Peyer's patch (tissue), 4 donors: ENCODE measurements at places on chromosomes 6 and 20. TPM values are rescaled to one million over a fixed set of nuclear protein-coding genes. Genes with fewer than 3 reads are reported as not detected.

DNA sequence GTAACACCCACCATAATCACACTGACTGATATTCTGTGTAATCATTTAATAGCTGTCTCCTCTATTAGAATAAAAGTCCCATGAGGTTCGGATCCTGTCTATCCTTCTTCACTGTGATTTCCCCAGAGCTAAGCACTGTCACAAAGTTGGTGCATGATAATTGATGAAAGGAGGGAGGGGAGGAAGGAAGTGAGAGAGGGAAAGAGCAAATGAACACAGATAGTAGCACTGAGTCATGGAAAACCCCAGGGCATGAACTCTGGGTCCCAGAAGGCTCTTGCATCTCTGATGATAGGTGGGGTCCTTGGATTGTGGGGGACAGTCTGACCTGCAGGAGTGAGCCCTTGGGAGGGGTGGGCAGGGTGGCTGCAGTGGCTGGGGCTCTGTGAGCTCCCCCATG lies 294.1 kb downstream of the LRFN2 start:
- DNase-seq: no peak

DNA sequence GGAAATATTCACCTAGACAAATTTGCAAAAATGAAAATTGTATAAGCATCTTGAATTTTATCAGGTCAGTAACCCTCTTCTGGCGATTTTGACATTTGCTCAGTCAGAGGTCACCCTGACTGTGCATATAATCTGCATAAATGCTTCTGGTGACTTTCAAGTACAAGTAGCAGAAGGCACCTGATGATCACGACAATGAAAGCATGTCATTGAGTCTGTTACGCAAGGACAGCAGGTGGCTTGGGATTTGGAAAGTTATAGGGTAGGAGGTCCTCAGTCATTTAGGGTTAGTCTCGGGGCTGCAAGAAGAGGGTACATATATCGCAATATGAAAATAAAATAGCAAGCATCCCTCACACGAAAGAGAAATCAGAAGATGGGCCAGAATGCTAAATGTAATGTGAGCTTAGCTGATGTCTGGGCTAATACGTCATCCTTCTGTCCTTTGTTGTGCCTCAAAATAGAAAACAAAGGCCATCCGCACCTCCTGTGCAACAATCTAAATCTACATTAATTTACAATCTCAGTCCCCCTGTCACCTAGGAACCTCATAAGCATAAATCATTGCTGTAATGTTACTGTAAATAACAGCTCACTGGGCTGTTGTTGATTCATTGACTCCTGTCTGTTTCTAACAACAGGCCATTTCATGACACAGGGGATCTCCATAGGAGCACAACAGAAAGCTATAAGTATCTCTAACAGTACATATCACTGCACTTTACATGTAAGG lies 155.2 kb upstream of the RSPO3 start:
- DNase-seq: no peak

DNA sequence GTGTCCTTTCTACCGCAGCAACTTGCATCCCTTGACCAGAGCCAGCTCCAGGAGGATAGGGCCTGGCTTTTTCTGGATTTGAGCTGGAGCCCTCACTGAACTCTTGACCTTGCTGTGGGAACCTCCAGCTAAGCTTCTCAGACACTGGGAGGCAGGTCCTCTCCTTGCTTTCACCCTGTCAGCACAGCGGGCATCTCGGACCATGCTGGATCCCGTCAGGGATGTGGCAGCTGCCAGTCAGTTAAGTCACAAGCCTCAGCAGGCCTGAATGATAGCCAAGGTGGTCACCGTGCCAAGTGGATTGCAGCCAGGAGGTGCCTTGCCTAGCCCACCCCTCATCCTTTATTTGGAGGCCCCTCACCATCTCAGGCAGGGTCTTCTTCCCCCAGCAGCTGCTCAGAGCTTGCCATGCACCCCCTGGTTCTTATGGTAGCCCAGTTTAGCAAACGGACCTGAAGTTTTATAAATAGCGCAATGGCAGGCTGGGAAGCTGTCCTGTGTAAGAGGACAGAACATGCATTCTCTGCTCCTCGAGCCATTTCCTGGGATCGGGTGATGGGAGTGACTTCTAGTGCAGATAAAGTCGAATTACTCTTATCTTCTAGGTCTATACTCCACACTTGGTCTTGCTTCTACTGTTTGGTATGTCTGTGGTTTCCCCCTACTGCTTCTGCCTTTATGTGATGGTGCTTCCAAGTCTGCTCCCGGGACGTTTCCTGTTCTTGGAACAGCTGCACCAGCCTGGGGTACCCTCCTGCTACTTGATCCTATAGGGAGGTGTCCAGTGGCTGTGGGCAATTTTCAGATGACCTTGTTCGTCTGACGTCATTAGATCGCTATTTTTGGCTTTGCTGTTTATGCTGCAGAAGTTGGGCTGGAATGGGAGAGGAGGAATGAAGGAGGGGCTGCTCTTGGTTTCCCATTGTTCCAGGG lies 7.1 kb upstream of the MYLK2 start:
- DNase-seq: no peak

- no peak for DNase-seq
Measured at GRCh38 chr6:158206740-158207421, 38.7 kb downstream of the GTF2H5 start.

DNA sequence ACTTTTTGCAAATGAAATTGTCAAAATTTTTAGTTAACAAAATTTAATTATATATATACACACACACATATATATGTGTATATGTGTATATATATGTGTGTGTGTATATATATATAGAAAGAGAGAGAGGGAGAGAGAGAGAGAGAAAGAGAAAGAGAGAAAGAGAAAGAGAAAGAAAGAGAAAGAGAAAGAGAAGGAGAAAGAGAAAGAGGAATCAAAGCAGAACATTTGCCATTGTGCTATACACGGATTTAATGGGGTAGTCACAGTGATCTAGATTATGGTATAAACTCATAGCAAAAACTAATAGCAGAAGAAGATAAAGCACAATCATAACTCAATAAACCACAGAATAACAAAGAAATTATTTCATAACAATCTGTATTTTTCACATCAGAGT lies 126.7 kb downstream of the DST start:
- no peak for DNase-seq

DNA sequence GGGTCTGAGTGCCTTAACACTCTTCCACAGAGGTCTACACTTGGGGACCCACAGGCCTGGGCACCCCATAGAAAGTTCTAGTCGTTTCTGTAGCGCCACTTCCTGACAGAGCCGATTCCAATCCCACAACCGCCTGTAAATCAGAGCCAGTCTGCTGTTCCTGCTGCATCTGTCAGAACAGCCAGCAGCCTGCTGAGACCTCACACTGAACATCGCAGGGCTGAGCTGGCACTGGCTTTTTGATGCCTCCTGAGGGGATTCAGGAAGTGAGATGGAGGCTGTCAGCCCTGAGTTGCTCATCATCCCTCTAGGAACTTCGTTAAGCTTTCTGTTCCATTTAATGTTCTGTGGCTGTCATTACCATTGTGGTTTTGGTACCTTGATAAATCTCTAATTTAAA lies 48.9 kb downstream of the DCBLD1 start:
- DNase-seq: no peak

DNA sequence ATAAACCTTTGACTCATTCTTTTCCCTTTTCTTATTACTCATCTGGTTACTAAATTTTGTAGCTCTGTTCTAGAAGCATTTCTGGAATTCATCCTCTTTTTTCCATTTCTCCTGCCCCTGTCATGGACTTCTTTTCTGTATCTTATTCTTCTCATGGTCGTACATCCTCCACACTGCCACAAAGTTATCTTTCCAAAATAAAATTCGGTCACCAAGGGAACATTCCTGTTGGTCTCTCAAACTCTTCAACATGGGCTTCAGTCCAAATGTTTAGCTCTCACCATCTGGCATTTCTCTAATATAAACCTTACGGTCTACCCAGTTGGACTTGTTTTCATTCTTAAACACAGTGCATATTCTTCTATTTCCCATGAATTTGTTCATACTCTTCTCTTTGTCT lies 428.8 kb upstream of the ID4 start:
- DNase-seq: no peak

DNA sequence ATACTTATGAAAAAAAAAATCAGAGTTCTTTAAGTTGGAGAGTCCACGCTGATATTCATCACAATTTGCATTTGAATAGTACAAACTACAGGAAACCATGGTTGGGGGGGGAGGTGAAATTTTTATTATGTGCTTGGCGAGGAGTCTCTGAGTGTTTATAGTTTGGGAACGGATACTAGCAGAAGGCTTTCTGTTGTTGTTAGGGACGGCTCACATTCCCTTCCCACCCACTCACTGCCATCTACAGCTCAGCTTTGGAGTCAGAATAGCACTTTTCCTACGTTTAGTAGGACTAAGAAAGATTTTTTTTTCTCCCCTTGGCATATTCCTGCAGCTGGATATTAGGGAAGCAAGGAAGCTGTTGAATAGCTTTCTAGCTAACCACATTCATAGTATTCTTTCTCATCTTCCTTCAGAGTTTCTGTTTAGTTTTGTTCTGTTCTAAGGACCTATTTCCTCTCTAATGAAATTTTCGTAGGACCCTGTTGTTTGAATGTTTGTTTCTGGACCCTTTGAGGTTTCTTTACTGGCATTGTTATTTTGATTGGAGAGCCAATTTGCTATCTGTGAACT lies 235.1 kb upstream of the ZNF217 start:
- no peak for DNase-seq

DNA sequence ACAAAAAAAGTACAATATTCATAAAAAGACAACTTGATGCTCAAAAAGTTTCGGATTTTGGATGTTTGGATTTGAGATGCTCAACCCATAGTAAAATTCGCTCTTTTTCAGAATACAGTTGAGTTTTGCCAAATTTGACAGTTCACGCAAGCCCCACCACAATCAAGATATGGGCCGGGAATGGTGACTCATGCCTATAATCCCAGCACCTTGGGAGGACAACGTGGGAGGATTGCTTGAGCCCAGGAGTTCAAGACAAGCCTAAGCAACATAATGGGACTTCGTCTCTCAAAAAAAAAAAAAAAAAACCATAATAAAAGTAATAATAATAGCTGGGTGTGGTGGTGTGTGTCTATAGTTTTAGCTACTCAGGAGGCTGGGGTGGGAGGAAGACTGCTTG lies 51.3 kb downstream of the PHF20 start:
- no peak for DNase-seq

GRCh38 chr20:4944518-4945313 lies 56.6 kb downstream of the SLC23A2 start:
- peak; percentile 10 for DNase-seq

DNA sequence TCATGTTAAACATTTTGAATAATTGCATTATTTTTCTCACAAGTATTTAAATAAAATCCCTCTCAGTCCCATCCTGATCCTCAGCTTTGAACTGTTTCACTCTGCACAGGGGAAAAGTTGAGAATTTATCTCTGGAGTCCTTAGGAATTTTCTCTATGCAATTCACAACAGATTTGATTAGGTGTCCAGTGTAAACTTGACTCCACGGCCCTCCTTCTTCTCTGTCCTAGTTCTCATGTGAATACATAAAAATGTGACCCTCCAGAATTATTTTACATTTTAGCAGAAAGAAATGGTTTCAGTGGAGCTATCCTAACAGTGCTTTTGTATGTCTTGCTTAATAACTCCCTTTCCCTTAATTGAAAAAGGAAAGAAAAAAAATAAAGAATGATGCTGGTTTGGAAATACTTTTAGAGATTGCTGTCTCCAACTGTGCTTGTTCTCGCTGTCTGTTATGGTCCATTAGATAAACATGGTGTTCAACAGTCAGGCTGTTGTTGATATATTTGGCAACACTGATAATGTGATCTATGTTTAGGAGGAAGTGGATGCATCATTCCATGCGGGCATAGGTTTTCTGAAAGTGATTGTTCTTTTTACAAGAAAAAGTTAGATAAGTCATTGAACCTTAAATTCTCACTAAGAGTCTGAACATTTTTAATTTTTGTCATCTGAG lies 599.4 kb upstream of the CITED2 start:
- DNase-seq: no peak

- no peak for DNase-seq
Measured at GRCh38 chr6:150006961-150007464, 18.3 kb downstream of the RAET1L start.

DNA sequence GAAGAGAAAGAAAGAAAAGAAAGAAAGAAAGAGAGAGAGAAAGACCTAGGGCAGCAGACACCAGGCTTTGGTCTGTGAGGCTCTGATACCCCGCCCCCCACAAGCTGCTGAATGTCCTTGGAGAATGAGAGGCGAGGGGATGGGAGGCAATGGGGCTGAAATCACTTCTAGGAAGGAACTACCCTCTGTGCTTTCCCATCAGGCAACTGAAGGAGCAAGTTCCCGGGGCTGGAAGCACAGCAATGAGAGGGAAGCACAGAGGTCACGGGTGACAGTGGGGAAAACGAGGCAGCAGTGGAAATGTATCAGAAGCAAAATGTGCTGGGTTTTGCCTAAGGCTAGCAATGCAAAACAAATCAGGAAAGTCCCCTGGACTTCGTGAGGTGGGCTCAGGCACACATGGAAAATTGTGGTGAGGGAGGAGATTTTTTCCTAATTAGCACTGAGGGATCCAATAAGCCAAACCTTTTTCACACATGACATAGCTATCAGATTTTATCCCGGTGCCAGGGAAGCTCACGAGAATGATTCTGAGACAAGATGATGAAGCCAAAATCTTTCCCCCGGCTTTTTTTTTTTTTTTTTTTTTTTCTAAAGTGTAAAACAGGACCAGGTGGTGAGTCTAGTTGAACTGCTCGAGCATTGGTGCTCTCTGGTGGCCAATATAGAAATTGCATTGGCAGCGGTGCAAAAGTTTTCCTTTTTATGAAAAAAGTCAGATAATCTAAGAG lies 16.8 kb upstream of the ARFGEF2 start:
- DNase-seq: no peak

DNA sequence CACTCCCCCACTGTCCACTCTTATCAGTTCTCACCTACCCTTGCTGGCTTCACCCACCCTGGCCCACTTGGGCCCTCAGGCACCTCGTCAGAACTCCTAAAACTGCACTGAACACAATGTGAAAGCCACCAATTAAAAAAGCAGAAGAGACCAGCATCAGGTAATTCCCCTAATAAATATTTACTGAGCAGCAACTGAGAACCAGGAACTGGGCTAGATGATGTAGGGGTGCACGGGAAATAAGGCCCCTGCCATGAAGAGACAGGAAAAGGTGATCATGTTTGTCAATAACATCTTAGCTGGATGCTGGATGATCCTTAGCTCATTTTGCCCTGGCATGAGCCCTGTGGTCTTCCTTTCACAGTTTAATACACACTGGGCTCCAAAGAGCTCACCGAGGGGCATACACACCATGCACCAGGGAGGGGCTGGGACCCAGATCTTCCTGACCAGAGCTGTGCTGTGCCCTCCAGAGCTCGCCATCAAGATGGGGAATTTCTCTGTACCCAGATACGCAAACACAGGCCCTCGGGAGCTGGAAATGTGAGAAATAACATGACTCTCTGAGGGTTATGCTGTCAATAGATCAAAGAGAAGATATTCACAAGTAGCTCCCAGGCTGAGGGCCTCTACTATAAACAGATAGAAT lies 113.6 kb upstream of the SLC22A16 start:
- DNase-seq: no peak

DNA sequence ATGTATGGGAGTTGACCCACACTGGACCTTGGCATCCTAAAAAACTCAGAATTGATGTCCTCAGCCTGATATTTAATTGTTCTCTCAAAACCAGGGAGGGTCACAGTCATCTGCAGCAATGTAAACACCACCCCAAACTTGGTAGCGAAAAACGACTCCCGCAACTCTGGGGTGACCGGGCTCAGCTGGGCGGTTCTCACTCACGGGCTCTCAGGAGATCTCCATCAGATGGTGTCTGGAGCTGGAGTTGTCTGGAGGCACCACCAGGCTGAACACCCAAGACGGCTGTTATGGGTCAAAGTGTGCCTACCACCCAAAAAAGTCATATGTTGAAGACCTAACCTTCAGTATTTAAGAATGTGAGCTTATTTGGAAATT lies 50.9 kb upstream of the NXT1 start:
- no peak for DNase-seq

LHFPL5 gene
- not detected for total RNA-seq

COX4I2 gene
- total RNA-seq: not detected
